ENCODE measurements at places on chromosomes 4 and X.

GRCh38 chr4:84912741-84913140 is 53.7 kb downstream of the WDFY3 start:
- no peak for DNase-seq

DNA sequence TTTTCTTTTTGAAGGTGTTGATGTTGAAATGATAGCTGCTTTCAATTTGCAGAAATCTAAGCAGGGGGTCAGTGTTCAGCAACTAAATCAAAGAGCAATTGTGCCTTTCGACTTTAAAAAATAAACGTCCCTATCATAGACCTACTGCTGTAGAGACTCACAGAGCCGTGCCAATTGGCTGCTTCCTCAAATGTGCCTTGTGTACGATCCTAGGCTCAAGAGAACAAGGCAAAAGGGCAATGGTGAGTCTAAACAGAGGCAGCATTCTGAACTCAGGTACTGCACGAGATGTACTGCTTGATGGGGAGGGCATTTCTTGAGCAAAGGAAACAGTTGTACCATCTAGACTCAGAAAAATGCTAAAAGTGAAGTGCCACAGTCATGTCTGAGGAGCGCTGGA is 29.8 kb downstream of the OPHN1 start:
- no peak for DNase-seq

DNA sequence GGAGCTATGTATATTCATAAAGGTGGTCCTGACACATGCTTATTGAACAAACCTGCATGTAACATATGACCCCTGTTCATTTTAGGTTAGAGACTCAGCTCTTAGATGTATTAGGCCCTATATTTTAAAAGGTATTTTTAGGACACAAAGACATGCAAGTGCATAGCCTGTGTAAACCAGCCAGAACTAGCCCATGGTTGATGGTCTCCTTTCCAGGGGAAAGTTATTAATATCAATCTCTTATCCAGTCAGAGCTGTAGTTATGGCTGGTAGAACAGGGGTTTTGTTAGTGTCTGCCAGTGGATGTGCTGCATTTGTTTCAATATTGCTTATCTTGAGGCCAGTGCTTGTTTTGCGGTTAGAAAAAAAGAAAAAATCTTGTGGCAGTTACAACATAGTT is 488.6 kb downstream of the KCTD8 start:
- no peak for DNase-seq

GRCh38 chr4:3771164-3771809 is 5.1 kb downstream of the ADRA2C start:
- DNase-seq: no peak

DNA sequence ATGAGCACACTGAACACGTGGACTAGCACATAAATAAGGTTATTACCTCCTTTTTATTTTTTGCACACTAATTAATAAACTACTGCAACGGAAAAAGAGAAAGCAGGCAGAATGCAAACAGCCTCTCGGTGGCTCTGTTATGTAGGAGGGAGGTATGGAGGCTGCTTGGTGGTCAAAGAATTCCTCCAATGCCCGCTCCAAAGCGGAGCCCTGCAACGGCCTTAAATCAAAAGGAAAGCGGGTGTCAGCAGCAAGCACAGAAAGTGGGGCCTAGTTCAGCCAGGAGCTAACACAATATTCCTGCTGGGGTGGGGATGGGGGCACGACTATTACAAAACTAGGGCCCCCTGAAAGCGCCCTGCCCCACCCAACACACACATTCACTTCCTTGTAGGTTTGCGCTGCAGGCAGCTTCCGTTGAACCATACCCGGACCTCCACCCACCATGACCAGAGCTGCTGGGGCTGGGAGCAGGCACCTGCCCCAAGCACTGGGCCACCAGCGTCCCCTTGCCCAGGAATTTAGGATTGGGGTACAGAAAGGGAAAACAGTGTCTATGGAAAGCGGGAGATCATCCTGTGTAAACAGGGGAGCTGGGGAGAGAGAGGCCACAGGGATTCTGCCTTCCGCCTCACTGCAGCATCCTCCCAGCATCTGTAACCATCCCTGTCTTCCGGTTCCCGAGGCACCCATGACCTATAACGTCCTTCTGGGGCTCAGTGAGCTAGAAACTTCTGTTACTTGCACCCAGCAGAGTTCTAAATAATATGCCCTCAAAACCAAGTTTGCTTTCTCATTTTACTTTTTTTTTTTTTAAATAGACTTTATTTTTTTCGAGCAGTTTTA is 57.1 kb upstream of the DDX3X start:
- DNase-seq: no peak

DNA sequence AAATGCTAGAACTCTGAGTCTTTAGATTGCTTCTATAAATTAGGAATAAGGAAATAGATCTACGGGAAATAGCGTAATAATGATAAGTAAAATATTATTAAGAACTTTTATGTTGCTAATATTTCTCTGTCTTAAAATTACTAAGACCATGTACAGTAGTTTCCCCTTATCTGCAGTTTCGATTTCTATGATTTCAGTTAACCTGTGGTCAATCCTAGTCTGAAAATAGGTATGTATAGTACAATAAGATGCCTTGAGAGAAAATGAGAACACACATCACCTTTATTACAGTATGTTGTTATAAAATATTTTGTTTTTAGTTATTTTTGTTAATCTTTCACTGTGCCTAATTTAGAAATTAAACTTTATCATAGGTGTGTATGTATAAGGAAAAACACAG is 92.6 kb downstream of the CCSER1 start:
- DNase-seq: no peak

- no peak for DNase-seq
Measured at GRCh38 chr4:23814996-23815660, 74.7 kb downstream of the PPARGC1A start.

- peak; percentile 41 for DNase-seq
Measured at GRCh38 chr4:38160487-38161207, 200.4 kb downstream of the PTTG2 start.

DNA sequence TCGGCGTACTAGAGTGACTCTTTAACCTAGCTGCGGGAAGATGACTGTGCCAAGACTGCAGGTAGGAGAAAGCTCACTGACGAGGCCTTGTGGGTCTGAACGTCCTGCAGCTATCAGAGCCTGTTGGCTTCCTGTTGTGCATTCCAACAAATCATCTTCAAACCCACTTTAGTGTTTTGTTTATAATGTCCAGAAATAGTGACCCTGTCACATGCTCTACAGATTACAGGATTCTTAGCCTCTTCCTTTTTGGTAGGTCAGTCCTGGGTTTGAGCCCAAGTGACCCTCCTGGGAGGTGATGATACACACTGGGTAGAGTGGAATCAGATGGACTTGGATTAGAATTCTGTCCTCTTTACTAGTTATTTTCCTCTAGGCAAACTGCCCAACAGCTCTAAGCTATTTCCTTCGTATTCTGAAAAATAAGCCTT is 33.2 kb downstream of the HTT start:
- no peak for DNase-seq

GRCh38 chr4:168832763-168833575 is 177.1 kb downstream of the CBR4 start:
- no peak for DNase-seq

DNA sequence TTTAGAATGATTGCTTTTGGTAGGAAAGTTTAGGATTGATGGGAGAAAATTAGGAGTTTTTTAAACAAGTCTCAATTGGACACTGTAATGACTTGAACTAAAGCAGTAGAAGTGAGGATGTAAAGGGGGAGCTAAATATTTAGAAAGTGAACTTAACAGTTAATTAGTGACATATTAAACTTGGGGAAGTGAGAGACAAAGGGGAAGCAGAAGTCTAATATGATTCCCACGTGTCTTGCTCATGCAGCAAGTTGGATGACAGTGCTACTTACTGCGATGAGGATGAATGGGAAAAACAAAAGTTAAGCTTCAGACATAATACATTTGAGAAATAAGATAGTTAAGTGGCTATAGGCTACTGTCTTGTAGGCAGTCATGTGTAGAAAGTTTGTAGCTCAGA is 110.4 kb downstream of the RPA4 start:
- no peak for DNase-seq

- no peak for DNase-seq
Measured at GRCh38 chr4:3615386-3616286, 83.4 kb upstream of the LRPAP1 start.

DNA sequence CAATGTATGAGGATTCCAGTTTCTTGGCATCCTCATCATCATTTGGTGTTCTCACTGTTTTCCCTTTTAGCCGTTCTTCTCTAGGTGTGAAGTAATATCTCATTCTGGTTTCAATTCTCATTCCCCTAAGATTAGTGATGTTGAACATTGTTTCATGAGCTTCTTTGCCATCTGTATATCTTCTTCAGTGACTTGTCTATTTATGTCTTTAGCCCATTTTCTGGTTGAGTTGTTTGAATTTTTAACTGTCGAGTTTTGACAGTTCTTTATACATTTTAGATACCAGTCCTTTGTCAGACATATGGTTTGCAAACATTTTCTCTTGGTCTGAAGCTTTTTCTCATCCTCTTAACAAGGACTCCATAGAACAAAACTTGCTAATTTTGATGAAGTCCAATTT is 101.1 kb downstream of the NHSL2 start:
- no peak for DNase-seq

DNA sequence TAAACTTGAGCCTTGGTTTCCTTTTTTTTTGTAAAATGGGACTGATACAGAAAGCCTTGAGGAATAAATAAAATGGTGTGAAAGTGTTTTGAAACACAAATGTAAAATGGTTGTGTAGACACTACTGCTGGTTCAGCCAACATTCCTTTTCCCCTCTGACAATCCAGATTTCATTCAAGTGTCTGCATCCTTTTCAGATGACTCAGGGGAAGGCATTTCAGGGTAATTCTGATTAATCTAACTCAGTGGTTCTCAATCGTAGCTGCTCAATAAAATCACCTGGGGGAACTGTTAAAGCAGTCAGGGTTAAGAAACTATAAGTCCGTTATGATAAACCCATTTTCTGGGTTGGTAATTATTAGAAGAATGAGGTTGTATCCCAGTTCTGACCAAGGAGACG is 4.6 kb downstream of the ARHGAP10 start:
- no peak for DNase-seq

- no peak for DNase-seq
Measured at GRCh38 chrX:38804682-38805431, 3.6 kb downstream of the MID1IP1 start.

DNA sequence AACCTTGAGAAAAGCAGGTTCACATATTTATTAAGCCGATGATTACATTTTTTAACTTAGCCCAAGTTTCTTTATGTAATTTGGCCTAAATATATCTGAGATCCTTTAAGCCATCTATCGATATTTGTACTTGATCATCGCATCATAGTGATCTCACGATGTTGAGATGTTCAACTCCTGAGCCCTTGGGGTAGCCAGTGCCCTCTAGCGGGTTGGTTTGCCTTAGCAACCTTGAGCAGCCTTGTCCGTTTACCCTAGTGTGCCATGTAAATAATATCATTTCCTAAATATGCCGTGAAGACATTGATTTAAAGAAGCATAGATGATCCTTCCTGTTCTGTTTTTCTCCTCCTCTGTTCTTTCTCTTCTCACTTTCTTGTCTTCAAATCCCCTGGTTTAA is 432.2 kb downstream of the RPA4 start:
- no peak for DNase-seq

DNA sequence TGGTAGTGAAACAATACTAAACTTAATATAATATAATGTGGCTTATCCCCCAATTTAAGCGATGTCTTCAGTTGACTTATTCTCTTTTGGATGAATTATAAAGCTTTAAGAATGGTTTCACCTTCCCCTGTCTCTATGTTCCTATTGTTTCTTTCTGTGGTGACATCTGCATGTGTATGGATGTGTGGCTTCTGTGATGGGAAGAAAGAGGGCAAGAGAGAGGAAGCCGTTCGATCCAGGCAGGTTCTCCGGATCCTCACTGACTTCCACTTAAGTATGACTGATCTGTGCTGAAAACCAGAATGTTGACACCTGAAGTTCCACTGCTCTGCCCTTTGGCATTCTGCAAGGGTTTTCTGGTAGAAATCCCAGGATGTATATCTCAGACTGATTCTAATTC is 1150.8 kb downstream of the STPG2 start:
- no peak for DNase-seq

DNA sequence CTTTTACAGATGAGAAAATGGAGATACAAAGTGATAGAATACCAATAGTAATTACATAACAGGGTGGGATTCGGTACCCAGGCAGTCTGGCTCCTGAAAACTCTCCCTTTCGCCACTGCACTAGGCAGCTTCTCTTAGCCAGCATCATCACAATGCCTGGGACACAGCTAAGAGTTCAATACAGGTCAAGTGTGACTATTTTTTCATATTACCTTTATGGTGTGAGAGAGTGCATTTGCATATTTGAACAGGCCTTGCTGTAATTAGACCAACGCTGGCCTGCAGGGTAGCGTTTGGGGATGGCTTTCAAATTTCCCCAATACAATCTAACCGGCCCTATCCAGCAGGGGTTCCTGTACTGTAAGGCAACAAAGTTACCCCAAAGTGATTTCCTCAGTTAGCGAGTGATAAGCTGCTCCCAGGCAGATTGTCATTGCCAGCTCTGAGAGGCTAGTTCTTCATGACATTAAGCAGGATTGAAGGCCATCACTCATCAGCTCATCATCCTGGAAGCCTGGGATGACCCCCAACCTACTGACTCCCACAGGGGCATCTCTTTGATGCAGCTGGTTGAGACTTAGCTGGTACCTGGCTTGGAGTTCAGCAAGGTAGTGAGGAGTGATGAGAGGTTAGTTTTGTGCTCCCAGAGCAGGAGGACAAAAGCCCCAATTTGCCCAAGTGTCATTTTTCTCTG is 836.8 kb upstream of the LCORL start:
- DNase-seq: no peak

- no peak for DNase-seq
Measured at GRCh38 chrX:43474321-43474720, 181.8 kb upstream of the MAOA start.

DNA sequence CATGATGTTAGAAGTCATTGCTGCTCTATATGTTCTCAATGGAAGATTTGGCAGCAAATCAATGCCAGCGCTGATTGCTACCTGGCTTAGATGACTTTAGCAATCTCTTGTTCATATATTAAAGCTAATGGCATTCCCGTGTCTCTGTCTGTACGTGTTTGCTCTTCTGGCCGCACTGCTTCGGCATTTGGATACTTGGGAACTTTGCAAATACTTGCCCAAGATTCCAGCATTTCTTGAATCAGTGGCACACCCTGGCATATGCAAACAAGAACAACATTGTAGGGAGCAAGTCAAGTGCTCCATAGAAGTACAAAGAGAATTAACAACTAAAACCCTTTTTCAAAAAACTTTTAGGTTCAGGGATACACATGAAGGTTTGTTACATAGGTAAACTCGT is 128.9 kb upstream of the TMEM164 start:
- DNase-seq: no peak

DNA sequence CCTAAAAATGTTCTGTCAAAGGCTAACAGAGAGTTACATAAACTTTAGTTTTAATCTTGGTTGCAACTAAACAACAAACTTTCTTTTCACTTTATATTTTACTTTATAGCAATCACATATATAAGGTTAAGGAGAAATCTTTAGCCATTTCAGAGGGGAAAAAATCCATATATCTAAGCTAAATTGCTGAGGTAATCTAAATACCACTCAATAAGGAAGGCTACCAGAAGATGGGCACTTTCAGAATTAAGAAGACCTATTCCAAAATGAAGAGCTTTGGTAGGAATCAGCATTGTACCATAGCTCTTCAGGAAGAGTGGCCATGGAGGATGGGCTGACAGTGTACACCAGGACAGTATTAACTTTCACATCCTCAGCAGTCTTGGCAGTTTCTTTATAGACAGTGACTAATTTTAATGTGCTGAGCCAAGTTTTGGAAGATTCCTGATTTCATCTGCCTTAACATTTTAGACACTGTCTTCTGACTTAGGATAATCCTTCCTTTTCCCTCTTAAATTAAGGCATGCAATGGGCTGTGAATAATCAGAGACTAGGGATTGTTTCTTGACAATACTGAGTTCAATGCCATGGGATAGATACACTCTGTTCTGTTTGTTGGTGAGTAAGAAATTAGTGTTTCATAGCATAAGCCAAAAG is 7.1 kb downstream of the FAT4 start:
- DNase-seq: no peak

GRCh38 chr4:169557061-169557636 is 55.2 kb downstream of the NEK1 start:
- DNase-seq: no peak
